ENCODE measurements at places on chromosomes 16 and 17.

GRCh38 chr17:77968788-77969187 is 10.3 kb downstream of the TNRC6C start:
- DNase-seq: no peak

- DNase-seq: no peak
Measured at GRCh38 chr16:79449900-79450299, 150.6 kb downstream of the MAF start.

DNA sequence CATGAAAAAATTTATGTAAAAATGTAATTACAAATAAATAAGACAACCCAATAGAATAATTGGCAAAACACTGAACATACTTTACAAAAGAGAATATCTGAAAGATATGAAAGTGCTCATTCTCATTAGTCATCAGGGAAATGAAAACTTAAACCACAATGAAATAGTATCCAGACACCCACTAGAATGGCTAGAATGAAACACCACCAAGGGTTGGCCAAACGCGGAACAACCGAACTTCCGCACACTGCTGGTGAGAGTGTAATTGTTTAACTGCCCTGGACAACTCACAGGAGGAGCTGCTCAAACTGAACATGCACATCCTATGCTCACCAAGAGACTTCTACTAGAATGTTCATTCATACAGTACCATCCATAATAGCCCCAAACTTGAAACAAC is 5.8 kb upstream of the ZDHHC7 start:
- peak; percentile 51 for DNase-seq

GRCh38 chr17:61635913-61636432 is 45.0 kb upstream of the NACA2 start:
- DNase-seq: peak; percentile 76

- DNase-seq: no peak
Measured at GRCh38 chr17:64133546-64134215, 3.7 kb upstream of the ERN1 start.
